Amygdala (tissue), 56 donors: ENCODE measurements at places on chromosomes 13 and 19.

- DNase-seq: no peak
Measured at GRCh38 chr13:36712770-36713169, 39.0 kb downstream of the SERTM1 start.

GRCh38 chr13:33776239-33776881 lies 41.6 kb upstream of the RFC3 start:
- DNase-seq: no peak

DNA sequence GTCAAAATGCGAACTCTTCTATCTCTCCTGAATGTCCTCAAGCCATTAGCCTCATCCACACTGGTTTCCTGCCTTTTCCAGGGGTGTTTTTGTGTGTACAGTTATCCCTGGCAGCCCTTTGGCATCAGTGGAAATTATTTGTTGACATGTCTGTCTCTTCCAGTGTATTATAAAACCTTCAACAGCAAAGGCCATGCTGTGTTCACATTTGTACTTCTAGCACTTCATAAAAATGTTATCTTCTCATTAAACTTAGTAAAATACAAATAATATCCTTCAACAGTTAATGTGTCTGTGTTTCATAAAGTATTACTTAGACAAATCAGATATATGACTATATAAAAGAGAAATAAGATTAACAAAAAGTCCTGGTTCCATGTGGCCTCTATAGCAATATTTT lies 359.5 kb upstream of the ARGLU1 start:
- DNase-seq: no peak

DNA sequence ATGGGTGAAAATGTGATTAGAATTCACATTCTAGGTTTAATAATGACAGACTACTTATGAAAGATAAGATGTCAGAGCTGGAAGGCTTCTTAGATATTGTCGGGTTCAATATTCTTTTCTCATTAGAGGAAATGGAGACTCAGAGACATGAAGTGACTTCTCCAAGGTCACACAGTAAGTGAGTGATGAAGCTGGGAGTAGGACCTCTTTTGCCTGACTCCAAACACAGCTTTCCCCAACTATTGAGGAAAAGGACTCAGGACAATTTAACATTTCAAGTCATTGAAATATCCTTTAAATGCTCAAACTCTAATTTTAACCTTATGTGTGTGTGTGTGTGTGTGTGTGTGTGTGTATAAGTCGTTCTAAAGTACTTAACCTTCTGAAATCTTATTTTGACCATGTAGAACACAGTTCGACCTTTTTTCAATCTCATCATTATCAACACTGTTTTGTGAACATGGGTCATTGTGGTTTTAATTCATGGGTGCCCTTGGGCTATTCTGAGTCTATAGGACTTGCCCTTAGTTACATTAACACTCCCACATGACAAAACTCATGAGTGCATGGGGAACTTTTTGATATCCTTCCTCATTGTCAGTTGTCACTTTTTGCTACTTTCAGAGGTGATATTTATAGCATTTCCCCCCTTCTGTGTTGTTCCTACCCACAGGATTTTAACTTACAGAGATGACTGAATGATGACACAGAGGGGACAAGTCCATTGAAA lies 53.0 kb downstream of the LRCH1 start:
- no peak for DNase-seq

DNA sequence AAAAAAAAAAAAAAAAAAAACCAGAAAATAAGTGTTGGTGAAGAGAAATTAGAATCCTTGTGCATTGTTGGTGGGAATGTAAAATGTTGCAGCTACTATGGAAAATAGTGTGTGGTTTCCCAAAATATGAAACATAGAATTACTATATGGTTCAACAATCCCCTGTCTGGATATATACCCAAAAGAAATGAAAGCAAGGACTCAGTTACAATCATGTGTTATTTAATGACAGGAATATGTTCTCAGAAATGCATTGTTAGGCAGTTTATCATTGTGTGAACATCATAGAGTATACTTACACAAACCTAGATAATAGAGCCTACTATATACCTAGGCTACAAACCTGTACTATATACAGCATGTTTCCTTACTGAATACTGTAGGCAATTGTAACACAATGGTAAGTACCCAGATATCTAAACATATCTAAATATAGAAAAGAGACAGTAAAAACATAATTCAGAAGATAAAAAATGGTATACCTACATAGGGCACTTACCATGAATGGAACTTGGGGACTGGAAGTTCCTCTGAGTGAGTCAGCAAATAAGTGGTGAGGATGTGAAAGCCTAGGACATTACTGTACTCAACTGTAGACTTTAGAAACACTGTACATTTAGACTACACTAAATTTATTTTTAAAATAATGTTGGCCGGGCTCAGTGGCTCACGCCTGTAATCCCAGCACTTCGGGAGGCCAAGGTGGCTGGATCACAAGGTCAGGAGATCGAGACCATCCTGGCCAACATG lies 25.7 kb upstream of the SLC7A1 start:
- DNase-seq: no peak

DNA sequence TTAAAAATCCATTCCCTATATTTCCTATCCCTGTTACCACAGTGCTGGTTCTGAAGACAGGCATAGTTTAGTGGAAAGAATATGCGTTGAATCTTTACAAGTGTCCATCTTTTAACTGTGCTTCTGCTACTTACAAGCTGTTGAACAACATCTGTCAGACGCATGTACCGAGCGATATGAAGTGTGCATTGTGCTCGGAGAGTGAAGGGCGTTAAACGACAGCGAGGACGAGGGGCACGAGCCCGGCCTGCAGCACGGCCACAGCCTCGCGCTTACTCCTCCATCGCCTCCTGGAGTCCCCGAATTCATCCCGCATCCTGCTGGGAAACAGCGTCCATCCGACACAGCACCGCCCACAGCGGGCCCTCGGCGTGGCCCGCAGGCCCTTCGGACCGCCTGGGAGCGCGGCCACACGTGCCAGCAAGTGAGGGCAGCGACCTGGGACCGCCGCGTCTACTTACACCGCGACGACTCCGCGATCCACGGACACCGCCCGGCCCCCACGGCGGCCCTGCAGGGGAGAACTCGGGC lies 514 bp downstream of the PCID2 start:
- no peak for DNase-seq

DNA sequence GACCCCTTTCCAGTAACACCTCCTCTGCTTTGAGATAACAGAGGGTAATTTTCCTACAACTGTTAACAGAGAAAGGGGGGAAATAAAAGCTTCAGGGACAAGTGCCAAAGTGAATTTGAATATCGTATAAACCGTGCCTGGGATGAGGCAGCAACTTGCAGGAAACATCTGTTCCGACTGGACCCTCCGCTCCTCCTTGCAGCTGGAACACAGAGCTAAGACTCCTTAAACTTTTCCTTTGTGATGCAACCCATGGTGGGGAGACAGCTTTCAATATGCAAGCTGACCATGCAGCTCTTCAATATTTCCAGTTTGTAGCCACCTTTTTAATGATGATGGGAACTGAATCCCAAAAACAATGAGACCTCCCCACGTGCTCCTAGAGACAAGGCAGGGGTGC lies 432.6 kb downstream of the ZNF536 start:
- no peak for DNase-seq

- no peak for DNase-seq
Measured at GRCh38 chr19:38932425-38933179, 1.9 kb downstream of the MRPS12 start.

DNA sequence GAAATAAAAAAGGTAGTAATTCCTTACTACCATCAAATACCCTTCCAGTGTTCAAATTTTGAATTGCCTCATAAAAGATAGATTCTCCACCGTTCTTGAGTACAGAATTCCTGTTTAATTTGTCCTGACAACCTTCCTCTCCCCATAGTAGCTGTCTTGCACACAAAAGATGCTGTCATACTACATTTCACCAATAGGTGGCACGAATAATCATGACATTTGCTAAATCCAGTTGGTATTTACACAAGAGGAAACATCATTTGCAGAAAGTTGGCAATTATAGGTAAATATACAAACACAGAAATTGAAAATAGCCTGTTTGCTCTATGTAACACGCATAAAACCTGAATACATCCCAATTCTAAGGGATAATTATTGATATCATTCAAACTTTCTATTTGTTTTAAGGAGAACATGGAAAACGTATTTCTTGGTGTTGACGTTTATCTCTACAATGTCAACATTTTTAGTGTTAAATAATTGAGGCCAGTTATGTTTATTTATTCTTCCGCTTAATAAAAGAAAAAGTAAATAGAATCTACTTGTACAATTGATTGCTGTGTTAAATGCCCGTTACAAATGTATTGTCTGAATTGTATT lies 58.3 kb upstream of the CLDN10 start:
- DNase-seq: no peak

- DNase-seq: no peak
Measured at GRCh38 chr19:46731584-46731983, 14.3 kb upstream of the FKRP start.

DNA sequence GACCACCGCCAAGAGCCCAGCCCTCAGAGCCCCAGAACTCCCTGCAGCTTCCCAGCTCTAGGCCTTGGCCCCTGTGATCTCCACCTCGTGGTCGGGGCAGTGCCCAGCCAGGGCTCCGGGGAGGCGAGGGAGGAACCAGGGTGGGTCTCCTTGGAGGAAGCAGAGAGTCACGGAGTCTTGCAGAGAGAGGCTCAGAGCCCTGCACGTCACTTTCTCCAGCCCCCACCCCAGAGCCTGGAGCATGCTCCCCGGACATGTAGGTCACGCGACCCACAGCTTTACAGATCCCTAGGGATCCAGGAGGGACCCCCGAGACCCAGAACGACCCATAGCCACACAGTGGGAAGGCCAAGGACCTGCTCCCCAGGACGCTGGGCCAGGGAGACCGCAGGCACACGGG lies 11.9 kb downstream of the GADD45B start:
- DNase-seq: no peak

DNA sequence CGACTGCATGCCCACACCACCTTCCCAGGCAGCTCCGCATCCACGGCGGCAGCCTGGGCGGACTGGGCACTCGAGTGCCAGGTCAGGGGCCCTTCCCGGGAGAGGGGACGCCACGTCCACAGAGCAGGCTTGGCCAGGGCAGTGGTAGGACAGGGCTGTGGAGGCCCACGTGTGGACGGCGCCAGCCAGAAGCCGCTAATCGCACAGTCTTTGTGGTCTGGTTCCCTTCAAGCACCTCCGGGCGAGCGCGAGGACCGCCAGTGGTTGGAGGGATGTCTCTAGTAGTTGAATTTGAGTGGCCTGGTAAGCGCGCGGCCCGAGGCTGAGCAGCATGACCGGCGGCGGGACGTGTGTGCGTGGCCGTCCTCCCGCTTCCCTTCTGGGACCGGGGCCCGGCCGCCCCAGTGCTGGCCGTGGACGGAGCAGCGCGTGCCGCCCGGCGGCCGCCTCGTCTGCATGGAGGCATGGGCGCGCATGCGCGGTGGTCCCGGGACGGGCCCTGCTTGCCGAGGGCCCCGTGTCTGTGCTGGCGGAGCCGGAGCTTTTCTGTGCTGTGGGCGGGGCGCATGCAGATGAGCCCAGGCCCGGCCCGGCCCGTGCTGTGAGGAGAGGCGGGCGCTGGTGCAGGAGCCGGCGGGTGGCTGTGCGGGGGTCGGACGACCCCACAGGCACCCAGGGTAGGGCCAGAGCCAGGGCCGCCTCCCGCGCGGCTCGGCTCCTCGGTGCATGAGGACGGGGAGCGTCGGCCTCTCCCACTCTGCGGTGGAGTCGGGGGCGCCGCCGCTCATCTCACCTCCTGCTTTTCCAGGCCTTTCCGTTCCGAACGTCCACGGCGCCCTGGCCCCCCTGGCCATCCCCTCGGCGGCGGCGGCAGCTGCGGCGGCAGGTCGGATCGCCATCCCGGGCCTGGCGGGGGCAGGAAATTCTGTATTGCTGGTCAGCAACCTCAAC lies 8.6 kb downstream of the PTBP1 start:
- DNase-seq: no peak

DNA sequence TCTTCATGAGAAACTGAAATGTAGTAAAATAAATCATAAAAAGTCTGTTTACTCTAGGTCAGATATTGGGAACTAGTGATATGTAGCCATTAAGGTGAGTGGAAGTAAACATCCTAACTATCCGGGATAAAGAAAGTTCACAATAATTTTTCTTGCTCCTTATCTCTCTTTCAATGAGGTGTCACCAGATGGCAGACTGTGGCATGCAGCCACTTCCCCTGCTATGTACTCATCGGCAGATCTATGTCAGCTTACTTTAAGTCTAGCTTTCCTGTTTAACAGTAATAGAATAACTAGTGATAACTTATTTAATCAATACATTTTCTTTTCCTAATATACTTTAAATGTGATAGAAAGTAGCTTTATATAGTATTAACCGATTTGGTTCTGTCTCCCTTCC lies 181.9 kb downstream of the NDFIP2 start:
- no peak for DNase-seq

DNA sequence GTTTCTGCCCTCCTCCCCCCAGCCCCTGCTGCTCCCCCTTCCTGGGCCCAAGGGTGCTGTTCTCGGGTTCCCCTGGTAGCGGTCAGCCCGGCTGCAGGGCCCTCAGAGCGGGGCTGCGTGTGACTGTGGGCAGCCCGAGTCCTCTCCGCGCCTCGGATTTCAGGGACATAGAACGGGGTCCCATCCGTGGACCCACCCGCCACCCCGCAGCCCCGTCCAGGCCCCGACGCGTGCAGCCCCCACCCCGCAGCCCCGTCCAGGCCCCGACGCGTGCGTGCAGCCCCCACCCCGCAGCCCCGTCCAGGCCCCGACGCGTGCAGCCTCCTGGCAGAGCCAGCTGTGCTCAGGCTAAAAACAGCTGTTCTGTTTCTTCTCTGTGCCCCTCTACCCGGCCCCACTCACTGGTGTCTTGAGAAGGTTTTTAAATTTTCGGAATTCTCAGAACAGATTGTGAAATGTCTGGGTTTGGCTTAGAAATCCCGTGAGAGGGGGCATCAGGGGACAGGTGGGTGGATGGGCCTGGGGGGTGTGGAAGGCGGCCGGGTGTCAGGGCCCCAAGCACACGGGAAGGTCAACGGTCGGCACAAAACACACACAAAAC lies 5.5 kb upstream of the PRTN3 start:
- DNase-seq: no peak

DNA sequence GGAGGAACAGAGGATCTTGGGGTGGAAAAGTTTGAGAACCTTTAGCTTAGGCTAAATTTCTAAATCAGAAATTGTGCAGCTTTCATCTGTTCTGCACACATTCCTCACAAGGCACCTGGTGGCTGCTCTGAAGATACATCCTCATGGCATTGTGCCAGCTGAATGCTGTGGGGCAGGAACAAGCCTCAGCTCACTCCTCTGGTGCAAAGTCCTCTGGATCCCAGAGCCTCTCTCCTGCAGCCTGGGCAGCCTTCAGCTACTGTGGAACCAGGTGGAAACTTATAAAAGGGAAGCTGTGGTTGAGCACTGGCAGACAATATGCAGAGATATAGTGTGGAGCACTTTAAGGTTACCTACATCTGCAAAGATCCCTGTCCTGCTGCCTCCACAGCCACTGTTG lies 72.3 kb downstream of the KCTD12 start:
- DNase-seq: no peak

DNA sequence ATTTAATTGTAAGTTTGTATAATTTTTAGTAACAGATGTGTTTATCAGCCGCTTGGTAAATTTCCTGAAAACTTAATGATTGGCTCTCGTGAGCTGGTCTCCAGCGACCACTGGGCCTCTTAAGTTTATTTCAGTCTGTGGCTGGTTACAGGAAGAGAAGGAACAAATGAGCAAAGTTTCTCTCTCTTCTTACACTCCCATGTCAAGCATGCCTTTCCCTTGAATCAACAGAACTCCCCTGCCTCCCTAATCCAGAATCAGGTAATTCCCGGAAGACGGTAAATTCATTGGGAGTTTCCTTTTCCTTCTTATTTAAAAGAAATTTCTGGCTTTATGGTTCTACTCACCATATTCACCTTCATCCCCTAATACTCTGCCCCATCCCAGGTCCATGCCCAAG lies 52.5 kb upstream of the POMP start:
- no peak for DNase-seq

- DNase-seq: no peak
Measured at GRCh38 chr19:55133639-55134444, 15.2 kb downstream of the TNNT1 start.

- DNase-seq: peak; percentile 28
Measured at GRCh38 chr19:20423381-20424197, 142.0 kb downstream of the ZNF737 start.
